ENCODE measurements at places on chromosomes 11 and 22.

DNA sequence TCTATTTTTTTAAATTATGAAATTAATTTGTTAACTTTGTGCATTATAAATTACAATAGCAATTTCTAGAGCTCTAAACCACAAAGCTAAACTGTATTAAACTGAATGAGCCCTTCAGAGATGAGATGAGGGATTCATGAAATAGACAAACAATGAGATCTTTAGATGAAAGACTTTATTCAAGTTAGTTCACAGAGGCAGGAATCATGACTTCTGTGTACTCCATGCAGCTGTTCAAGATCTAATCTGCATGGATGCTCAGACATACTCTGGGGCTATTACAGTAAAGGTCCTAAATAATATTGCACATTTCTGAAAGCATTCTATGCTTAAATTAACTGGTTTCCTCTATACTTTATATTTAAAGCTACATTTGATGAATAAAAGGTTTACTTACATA, 122.7 kb downstream of the FCHSD2 start:
- no peak for DNase-seq

DNA sequence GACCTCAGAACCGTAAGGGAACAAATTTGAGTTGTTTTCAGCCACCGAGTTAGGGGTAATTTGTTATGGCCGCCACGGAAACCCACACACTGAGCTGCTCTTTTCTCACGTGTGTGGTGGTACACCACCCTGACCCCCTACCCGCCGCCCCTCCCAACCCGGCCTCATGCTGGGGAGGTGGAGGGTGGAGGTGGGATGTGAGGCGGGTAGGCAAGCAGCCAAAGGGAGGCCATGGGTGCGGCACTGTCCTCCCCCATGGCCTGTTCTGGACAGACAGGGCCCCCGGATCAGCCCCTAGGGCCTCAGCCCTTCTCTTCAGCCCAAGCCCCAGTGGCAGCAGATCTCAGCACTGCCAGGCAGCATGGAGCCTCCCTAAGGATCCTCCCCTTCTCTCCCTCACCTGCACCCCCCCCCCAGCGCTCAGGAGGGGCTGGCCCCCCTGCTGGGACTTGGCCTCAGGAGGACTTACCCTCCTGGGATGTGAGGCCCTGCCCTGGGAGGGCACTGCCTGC, 7.9 kb downstream of the PRR5 start:
- DNase-seq, result no peak

GRCh38 chr11:100359281-100359680, 327.8 kb upstream of the ARHGAP42 start:
- no peak for DNase-seq

GRCh38 chr11:124207102-124207792, 24.1 kb downstream of the OR10D3 start:
- no peak for DNase-seq

DNA sequence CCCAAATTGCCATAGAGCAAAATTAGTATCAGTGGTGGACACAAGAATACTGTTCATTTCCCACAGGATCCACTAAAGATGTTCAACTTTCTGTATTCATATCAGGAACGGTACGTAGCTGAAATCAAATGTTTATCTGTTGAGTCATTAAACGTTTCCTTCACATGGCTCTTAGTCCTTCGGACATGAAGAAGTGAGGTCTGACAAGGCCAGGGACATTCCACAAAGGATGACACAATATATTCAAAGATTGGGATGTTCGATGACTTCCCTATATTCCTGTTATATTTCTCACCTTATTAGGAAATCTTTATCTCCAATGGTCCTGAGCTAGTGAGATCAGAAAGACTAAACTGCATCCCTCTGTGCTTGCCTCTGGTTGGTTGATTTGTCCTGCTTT, 129.0 kb downstream of the ETS1 start:
- DNase-seq, result no peak

GRCh38 chr11:78995171-78995570, 420.5 kb upstream of the NARS2 start:
- no peak for DNase-seq
